ENCODE measurements at places on chromosomes 7 and 10.

GRCh38 chr10:50582766-50583762 is 40.7 kb downstream of the SGMS1 start:
- no peak for DNase-seq

DNA sequence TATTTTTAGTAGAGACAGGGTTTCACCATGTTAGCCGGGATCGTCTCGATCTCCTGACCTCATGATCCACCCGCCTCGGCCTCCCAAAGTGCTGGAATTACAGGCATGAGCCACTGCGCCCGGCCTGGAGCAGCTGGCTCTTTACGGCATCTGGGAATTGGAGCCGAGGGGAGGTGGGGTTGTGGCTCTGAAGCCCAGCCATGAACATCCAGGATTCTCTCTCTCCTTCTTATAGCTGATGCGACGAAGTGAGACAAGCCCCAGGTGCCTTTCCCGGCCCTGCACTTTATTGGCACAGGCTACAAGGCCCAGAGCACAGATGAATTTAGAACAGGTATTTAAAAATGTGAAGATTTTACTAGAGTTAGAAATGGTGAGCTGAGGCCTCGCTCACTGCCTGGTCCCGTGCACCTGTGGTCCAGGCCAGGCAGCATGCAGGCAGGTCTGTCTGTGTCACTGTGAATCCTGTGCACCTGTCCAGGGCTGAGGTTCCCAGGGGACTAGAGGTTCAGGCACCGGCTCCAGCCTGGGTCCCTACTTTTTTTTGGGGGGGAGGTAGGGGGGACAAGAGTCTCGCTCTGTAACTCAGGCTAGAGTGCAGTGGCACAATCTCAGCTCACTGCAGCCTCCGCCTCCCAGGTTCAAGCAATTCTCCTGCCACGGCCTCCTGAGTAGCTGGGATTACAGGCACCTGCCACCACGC is 379.7 kb upstream of the FOXK1 start:
- no peak for DNase-seq

DNA sequence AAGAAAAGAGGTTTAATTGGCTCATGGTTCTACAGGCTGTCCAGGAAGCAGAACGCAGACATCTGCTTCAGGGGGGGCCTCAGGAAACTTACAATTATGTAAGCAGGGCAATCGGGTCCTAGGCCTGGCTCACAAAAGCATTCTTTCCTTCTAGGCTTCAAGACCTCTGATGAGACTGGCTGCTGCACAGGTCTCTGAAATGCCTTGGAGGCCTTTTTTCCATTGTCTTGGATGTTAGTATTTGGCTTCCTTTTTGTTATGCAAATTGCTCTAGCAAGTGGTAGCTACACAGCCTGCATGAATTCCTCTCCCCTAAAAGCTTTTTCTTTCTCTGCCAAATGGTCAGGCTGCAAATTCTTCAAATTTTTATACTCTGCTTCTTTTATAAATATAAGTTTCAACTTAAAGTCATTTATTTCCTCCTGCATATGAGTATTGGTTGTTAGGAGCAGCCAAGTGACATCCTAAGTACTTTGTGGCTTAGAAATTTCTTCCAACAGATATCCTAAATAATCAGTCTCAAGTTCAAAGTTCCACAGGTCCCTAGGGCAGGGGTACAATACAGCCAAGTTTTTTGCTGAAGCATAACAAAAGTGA is 83.1 kb upstream of the SEMA3A start:
- DNase-seq = no peak

DNA sequence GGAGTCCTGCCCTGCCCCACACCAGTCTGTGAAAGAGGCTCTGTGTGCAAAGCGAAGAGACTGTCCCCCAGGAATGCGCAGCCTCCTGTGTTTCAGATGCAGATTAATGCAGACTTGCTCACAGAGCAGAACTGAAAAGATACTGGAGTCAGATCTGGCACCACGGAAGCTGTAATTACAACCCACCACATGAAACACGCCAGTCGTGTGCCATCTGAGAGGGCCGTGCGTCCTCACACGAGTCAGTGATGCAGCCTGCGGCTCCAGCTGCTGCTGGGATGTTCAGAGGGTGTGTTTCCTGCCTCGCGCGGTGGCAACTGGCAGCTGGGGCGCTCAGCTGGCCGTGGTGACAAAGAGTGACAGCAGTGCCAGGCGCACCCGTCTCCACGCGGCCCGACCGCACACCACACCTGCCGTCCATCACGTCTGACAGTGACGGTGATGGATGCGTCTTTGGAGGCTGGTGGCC is 50.0 kb downstream of the NKX6-2 start:
- no peak for DNase-seq

GRCh38 chr10:6204063-6204340 is 1.3 kb downstream of the PFKFB3 start:
- no peak for DNase-seq

DNA sequence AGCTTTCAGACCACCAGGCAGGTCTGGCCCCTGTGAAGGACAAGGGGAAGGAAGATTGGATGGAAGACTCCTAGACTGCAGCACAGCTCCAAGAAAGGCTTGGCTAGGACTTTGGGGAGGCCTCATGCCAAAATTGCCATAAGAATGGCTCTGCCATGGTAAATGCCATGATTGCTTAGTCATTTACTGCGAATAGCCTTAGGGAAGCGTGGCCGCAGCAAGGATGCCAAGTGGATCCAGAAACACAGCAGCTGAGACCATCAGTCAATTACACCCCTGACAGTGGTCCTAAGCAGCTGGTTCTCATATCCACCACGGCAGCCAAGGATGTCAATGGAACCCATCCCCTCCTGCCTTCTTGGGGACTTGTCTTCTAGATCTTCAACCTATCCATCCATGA is 88.2 kb upstream of the AUTS2 start:
- DNase-seq = no peak

GRCh38 chr10:35564341-35564968 is 40.7 kb upstream of the GJD4 start:
- DNase-seq = no peak

- no peak for DNase-seq
Observed at GRCh38 chr10:119274519-119275045, 67.2 kb downstream of the GRK5 start.

DNA sequence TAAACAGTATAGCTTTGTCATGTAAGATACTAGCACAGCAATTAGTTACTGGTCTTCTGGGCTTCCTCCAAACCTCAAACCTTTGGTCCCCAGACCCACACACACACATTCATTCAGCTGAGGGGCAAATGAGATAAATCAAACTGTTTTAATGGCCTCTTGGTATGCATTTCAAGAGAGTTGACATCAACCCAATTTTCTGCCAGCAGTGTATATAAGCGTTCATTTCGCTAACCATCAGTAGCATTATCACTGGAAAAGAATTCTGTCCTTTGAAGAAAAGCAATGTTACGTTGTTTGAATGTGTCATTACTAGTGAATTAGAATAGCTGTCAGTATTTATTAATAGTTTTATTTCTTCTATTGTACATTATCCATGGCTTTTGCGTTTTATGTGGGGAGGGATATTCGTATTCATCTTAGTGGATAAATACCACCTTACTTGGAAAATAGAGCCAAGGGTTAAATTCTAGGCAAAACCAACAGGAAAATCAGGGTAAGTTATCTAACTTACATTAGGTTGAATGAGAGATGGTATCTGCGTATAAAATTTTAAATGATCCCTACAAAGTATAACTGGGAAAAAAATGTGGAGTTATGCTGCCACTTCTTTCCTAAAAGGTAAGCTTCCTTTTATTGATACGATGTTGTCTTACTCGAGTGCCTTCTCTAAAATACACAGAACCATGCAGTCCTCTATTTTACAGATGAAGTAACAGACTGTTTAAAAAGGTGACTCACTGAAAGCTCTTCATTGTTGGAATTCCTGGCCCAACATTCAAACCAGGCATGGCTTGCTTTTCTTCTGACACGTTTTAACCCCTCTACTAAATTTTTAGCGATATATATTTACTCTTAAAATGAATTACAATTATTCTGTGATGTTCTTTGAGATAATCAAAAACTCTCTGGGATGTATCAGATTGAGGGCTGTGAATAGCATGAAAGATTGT is 2.0 kb upstream of the ZMYND11 start:
- peak; percentile 39 for DNase-seq

GRCh38 chr7:144546782-144547181 is 143.3 kb upstream of the NOBOX start:
- DNase-seq = no peak

GRCh38 chr10:49632406-49633317 is 18.8 kb downstream of the CHAT start:
- DNase-seq = no peak

GRCh38 chr10:132311338-132311939 is 3.7 kb upstream of the STK32C start:
- no peak for DNase-seq

DNA sequence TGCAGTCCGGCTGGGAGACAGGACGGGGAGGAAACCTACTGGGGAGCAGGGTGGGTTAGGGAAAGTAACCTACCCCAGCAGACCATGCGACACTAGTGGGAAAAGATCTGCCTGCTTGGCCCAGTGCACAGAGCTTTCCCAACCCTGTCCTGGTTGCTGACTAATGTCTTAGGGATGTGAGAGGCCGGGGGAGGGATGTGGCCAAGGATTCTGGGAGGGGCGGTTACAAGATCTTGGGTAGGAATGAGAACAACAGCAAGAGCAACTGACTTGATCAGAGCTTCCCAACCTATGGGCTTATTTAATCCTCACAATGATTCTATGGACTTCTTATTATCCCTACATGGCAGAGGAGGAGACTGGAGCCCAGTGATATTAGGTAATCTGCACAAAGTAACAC is 24.0 kb upstream of the EIF5AL1 start:
- peak; percentile 77 for DNase-seq

- no peak for DNase-seq
Observed at GRCh38 chr10:32073659-32074058, 17.4 kb upstream of the KIF5B start.

DNA sequence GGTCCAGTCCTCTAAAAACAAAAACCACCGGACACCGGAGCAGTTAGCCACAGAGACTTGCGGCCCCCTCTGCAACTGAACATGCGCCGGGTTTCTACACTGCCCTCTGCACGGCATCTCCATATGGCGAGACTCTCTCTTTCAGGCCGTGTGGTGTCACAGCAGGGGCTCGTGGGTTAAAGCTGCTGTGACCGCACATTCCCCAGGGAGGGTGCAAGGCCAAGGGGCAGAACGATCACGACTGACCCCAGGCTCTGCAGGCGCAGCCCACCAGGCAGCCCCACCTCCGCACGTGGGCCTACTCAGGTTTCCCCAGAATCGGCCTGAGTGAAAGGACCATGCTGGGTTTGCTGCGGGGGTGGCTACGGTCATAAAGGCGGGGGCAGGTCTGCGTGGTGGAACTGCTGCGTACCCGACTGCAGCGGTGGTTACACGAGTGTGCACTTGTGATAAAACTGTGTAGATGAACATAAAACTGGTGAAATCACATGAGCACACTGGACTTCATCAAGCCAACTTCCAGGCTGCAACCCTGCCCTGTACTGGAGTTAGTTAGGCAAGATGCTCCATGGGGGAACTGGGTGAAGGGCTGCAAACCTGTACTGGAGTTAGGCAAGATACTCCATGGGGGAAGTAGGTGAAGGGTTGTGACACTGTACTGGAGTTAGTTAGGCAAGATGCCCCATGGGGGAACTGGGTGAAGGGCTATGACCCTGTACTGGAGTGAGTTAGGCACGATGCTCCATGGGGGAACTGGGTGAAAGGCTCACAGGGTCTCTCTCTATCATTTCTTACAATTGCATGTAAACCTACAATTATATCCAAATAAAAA is 81.4 kb upstream of the PPP2R2D start:
- DNase-seq = no peak

GRCh38 chr10:62627983-62628382 is 176.5 kb upstream of the ADO start:
- no peak for DNase-seq

- DNase-seq = no peak
Observed at GRCh38 chr10:21368728-21369425, 156.6 kb downstream of the SKIDA1 start.

DNA sequence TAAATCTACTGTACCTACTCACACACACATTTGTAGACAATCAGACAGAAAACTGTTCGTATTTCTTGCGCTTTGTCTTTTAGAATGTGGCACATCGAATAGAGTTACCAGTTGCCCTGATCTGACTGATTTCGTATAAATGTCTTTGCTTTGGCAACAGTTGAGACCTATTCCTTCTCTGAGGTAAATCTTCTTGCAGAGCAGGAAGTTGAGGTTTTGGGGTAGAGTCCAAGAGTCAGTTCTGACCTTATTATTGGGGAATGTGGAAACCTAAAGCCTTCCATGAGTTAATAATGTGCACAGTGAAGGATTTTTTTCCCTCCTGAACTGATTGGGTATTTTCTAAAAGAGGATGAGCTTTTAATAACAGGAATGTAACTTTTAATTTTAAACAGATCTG is 135.3 kb downstream of the KIAA1217 start:
- peak; percentile 95 for DNase-seq

DNA sequence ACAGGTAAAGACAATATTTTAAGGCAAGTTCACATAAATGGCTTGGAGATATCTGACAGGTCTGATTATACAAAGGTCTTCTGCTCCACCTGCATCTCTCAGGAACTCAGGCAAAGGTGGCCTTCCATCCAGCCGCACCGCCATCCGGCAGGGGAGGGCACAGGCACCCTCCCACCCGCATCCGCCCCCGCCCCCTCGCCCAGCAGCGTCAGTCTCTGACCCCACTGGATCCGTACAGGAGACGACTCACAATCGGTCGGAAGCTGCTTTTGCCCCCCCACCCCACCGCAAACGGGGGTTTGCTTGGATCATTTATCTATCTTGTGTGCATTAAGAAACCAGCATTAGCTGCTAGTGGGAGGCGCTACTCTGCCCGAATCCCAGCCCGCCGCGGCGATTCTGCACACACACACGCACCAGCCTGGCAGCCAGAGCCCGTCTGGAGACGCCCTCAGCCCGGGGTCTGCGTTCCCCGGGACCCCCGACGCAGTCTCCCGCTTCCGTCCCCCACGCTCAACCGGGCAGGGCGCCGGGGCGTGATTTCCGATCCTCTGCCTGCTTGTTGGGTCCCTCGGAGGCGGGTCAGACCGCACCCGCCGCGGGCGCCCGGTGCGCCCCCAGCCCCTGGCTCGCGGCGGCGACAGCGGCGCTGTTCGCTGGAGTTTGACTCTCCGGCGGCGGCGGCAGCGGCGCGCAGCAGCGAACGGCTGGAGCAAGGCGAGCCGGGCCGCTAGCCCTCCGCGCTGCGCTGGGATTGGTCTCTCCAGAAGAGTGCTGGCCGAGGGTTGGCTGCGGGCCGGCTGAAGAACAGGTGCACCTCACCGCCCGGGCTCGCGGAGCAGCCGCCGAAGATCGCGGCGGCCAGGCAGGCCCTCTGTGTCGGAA is 820 bp upstream of the NRG3 start:
- DNase-seq = no peak

- no peak for DNase-seq
Observed at GRCh38 chr10:131496351-131497052, 185.0 kb upstream of the TCERG1L start.

DNA sequence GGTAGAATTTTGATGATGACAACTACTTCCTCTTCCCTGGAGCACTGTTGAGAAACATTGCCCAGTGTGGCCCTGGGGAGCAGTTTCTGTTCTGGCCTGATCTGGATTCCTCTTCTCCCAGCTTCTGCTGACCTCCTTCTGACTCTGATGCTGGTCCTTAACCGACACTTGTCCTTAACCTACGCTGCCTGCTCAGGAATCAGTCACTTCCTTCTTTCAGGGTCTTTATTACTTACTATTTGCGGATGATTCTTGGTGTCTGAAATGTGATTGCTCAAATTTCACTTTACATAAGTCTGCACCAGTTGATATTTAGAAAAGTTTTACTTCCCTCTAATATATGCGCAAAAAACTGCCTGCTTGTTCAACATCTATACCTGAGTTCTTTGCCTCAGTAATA is 164.1 kb downstream of the PTEN start:
- DNase-seq = no peak

GRCh38 chr7:119105381-119105780 is 880.9 kb downstream of the ANKRD7 start:
- DNase-seq = no peak
